ENCODE measurements at places on chromosomes 1 and 21.

- no peak for DNase-seq
These were observed 47.4 kb upstream of the FOXD3 start for GRCh38 chr1:63274979-63275378.

DNA sequence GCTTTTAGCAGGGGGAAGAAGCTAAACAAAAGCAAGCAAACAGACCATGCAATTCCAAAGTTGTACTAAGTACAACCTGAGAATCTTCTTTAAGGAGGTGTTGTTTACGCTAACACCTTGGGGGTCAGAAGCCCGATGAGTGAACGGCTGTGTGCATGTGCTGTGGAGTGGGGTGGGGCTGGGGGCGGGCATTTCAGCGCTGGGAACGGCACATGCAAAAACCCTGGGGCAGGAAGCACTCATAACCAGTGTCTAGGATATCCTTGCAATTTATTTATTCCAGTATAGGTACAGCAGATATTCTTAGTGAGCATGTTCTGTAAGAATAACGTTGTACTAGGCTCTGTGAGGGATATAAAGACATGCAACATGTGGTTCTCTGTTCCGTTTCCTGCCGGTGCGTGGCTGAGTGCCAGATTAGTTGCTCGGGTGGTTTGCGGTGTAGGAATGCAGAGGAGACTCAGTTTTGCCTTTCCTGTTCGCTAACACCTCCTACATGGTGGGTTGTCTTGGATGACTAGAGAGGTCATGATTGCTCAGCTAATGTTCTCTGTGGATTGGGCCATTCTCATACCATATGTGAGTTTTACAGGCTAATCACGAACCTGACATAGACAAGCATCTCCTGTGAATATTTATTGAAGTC, 3.7 kb downstream of the FASLG start:
- peak; percentile 82 for DNase-seq

DNA sequence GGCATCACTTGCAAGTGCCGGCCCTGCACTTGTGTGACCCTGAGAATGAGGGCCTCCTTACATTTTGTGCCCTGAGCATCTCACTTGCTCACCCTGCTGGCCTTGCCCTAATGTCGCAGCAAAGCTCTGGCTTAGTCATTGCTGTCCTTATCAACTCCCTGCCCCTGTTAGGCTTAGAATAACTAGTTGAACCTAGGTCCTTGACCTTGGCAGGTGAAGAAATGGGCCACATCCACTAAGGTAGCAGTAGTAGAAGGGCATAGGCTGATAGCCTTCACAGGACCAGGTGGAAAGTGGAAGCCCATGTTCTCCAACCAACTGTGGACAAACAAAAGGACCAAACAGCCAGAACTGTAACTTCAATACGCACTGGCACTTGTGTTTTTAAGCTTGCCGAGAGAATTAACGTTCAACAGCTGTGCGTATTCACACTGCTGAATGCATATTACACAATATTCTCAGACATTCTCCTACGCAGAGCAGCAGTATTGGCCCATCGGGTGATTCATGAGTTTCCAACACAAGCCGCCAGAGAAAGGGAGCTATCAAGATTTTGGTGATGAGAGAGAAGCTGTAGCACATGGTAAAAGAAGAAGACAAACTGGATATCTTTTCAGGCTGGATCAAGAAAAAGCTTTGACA, 27.7 kb upstream of the PTGFRN start:
- no peak for DNase-seq

DNA sequence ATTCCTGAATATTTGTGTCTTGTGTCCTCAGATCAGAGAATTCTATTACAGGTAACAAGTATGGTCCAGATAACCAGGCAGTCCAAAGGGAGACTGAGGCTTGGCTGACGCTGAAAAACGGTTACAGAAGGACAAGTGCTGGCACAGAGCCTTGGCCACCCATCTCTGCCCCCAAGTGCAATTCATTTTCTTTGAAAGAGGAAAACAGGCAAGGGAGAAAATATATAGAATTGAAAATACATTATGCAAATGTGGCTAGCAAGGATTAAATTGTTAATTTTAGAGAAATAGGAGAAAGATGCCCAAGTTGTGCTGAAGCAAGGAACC, 1.2 kb downstream of the SORT1 start:
- DNase-seq = no peak

GRCh38 chr1:235946571-235946981, 79.9 kb upstream of the LYST start:
- DNase-seq = no peak

GRCh38 chr1:160101037-160101716, 2.8 kb upstream of the IGSF8 start:
- peak; percentile 93 for DNase-seq

DNA sequence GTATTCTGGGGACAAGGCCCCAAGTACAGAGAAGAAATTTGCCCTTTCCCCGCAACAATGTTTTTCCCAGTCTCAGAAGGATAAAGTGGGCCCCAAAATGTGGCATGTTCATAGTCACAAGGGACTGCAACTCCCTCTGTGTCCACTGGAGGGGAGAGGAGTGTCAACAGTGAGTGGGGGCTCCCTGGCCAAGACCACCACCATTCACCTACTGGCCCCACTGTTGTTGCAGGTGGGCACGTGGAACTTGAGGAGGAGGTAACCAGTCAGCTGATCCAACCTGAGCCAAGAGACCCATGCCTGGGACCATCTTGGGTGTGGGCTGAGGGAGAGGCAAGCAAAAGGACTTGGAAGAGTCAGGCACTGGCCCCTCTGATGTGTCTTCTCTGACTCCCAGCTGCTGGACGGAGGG, 777 bp downstream of the NUDT17 start:
- peak; percentile 74 for DNase-seq

DNA sequence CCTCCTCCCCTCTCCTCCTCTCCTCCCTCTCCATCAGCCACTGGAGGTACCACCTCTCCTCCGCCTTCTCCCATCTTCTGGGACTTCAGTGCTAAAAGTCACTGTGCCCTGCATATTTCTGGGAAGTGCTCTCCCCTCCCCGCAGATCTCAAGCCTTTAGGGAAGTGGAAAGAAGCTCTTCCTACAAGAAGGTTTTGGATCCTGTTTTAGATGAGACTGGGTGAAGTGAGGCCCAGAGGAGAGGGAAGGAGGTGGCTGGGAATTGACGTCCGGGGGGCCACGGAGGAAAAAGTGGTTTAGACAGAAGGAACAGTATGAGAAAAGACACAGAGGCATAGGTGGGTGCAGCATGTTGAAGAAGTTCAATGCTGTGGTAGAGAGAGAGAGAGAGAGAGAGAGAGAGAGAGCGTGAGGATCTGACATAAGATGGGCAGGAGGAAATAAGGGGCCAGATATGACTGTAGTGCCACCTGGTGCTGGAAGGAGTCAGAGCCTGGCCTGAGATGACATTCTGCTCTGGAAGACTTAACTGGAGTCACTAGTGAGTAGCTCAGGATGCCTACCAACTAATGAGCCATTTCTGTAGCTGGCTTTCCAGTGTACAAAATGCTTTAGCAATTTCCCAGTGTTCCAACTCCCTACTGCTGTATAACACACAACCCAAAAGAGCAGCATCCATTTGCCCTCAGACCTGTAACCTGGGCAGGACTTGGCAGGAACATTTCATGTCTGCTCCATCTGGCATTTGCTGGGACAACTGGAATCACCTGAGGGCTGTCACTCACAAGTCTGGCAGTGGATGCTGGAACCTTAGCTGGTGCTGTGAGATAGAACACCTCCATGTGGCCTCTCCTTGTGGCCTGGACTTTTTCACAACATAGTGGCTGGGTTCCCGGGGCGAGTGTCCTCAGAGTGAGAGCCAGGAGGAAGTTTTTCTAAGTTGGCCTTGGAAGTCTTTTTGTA, 16.6 kb upstream of the ZSCAN20 start:
- peak; percentile 82 for DNase-seq

DNA sequence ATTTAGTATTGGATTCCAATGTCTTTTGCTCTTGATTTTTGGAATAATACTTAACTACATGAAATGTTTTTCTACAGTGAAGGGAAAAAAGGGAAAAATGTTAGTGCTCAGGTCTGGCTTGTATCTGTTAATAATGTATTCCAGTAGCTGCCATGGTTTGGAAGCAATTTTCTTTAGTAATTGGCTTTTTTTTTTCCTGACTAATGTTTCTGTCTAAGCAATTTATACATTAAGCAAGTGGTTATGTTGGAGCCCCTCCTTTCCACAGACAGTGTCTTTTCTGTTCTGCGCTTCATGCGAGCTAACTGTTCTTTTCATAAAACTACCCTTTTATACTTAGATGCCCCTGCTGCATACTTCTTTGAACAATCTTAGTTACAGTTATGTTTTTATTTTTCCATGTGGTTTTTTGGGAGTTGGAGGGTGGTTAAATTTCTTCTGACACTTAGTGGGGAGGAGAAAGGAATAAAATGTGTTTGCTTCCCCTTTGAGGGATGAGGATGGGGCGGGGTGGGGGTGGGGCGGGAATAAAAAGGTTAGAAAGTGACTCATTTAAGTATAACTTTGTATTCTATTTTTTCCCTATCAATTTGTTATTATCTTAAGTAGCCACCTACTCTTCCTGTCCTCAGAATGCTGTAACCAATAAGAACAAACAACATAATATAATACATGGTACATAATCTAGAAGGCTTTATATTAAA, 83.1 kb downstream of the CLIC4 start:
- DNase-seq = no peak

- DNase-seq = no peak
These were observed 4.1 kb downstream of the GJA5 start for GRCh38 chr1:147756341-147756740.

- DNase-seq = peak; percentile 65
These were observed 83.2 kb downstream of the SPSB1 start for GRCh38 chr1:9375912-9376311.
